ENCODE measurements at places on chromosomes 11 and 22.

GRCh38 chr11:4125141-4125540, 30.5 kb downstream of the RRM1 start:
- no peaks in the 10 kb centered on the region for H3K4me1 ChIP-seq
- H3K36me3 ChIP-seq, result peaks cover 78% of the 10 kb centered on the region
- DNase-seq, result no peak
- H3K4me3 ChIP-seq, result no peak overlapping the region

- peak overlapping the region; percentile 96 for H3K4me3 ChIP-seq
- DNase-seq, result no peak
- peak overlapping the region; percentile 98 for H3K27ac ChIP-seq
- H3K4me1 ChIP-seq, result peaks cover 74% of the 10 kb centered on the region
- H3K27me3 ChIP-seq, result no peaks in the 10 kb centered on the region
- peaks cover 57% of the 10 kb centered on the region for H3K36me3 ChIP-seq
Observed at GRCh38 chr11:111376181-111376871, 2.7 kb downstream of the POU2AF1 start.

- H3K4me3 ChIP-seq, result no peak overlapping the region
- H3K36me3 ChIP-seq, result peaks cover 72% of the 10 kb centered on the region
- H3K27me3 ChIP-seq, result no peaks in the 10 kb centered on the region
- no peak overlapping the region for H3K27ac ChIP-seq
Observed at GRCh38 chr11:69666261-69666660, 8.9 kb downstream of the LTO1 start.

GRCh38 chr11:109853156-109853776, 239.9 kb upstream of the ZC3H12C start:
- H3K4me1 ChIP-seq, result no peaks in the 10 kb centered on the region
- no peak overlapping the region for H3K4me3 ChIP-seq
- no peaks in the 10 kb centered on the region for H3K36me3 ChIP-seq
- no peaks in the 10 kb centered on the region for H3K27me3 ChIP-seq
- no peak overlapping the region for H3K27ac ChIP-seq
- no peak for DNase-seq

- no peak overlapping the region for H3K27ac ChIP-seq
- no peak for DNase-seq
- H3K36me3 ChIP-seq, result no peaks in the 10 kb centered on the region
- H3K27me3 ChIP-seq, result peaks cover 4% of the 10 kb centered on the region
Observed at GRCh38 chr11:20008190-20008870, 151.9 kb downstream of the DBX1 start.

GRCh38 chr22:25970374-25970911, 198.8 kb upstream of the SEZ6L start:
- peaks cover 5% of the 10 kb centered on the region for H3K4me1 ChIP-seq
- H3K4me3 ChIP-seq, result no peak overlapping the region
- peaks cover 9% of the 10 kb centered on the region for H3K27me3 ChIP-seq
- H3K27ac ChIP-seq, result no peak overlapping the region
- H3K36me3 ChIP-seq, result no peaks in the 10 kb centered on the region

DNA sequence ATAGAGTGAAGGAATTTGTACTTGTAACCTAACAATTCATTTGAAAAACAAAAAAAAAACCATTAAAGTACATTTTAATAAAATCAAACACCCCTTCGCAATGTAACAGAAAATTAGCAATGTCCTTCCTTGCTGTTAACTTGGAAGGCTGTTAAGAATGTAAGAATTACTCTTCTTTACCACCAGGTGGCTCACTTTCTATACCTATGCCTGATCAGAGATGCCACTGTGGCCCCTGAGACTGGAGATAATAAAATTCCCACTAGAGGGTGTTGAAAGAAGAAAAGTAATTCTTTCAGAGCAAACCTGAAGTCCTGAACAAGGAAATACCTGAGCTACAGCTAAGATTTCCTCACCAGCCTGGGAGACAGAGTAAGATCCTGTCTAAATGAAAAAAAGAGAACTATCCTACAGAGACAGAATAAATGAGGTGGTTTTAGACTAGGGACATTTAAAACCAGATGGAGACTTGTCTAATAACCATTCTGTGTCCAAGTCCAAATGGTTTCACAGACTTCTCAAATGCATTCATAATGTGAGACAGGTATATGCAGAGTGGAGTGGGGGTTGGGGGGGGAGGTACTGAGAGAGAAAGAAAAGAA, 1089.3 kb downstream of the FAM181B start:
- no peak overlapping the region for H3K4me3 ChIP-seq
- H3K27me3 ChIP-seq, result peaks cover 2% of the 10 kb centered on the region
- no peaks in the 10 kb centered on the region for H3K4me1 ChIP-seq

- no peak overlapping the region for H3K27ac ChIP-seq
- no peaks in the 10 kb centered on the region for H3K27me3 ChIP-seq
- no peak overlapping the region for H3K4me3 ChIP-seq
- DNase-seq, result no peak
- H3K4me1 ChIP-seq, result no peaks in the 10 kb centered on the region
Observed at GRCh38 chr11:22415476-22415875, 77.3 kb downstream of the SLC17A6 start.

DNA sequence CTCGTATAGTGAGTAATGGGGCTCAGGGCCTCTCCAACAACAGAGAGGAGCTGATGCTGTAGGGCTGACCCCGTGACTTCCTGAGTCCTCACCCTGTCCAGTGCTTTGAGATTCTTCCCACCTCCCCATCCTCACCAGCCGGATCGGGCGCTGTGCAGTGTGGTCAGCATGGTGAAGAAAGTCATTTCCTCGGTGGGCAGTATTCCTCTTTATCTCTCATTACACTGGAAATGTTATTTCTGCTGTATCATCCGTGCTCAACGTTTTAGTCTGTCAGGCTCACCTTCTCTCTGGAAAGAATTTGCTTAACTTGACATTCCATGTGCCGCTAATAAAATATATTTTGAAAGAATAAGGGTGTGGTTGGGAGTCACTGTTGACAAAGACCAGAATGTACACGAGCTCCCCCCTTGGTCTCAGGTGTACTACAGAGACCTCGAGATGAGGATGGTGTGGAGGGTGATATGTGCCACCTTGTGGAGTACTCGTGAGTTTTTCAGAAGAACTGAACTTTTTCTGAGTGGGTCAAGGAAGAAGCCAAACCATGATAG, 25.7 kb upstream of the SCGB1A1 start:
- H3K27ac ChIP-seq, result no peak overlapping the region
- DNase-seq, result no peak
- no peak overlapping the region for H3K4me3 ChIP-seq
- H3K36me3 ChIP-seq, result no peaks in the 10 kb centered on the region
- no peaks in the 10 kb centered on the region for H3K4me1 ChIP-seq

GRCh38 chr11:128604723-128605122, 17.4 kb upstream of the ETS1 start:
- DNase-seq, result no peak
- H3K27ac ChIP-seq, result peak overlapping the region; percentile 76
- H3K36me3 ChIP-seq, result no peaks in the 10 kb centered on the region
- no peaks in the 10 kb centered on the region for H3K27me3 ChIP-seq
- peaks cover 70% of the 10 kb centered on the region for H3K4me1 ChIP-seq

DNA sequence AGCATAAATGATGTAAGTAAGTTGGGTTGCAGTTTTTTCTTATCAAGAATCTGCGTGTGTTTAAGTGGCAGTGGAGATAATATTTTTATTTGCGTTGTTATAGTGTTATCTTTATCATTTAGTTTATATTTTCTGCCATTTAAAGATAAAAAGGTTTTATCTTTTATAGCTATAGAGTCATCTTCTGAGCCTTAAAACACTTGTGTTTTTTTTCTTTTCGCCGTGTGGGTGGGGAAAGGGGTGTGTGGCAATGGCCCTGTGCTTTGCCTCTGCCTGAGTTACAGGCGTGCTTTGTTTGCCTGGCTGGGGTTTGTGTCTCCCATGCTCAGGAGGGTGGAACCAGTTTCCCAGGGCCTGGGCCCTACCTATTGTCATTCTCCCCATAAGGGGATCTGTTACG, 16.2 kb downstream of the ARHGEF12 start:
- no peak overlapping the region for H3K27ac ChIP-seq
- peaks cover 2% of the 10 kb centered on the region for H3K36me3 ChIP-seq
- H3K4me1 ChIP-seq, result peaks cover 3% of the 10 kb centered on the region
- no peak overlapping the region for H3K4me3 ChIP-seq

DNA sequence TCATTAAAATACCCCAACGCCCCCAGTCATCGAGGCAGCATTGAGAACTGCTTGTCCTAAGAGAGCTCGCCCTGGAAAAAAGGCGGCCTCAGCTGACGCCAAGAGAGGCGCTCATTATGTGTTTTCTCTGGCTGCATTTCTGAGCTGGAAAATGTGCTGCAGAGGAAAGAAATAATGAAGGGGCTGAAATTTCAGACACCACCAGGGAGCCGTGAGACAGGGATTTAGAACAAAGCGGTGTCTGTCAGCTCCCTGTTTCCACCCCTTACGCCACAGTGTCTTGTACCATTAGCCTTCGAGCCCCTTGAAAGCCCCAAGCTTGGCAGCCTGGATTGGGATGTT, 14.4 kb downstream of the USH1C start:
- no peak overlapping the region for H3K4me3 ChIP-seq
- no peak for DNase-seq
- no peak overlapping the region for H3K27ac ChIP-seq
- H3K36me3 ChIP-seq, result no peaks in the 10 kb centered on the region

- DNase-seq, result no peak
- H3K27me3 ChIP-seq, result no peaks in the 10 kb centered on the region
- no peaks in the 10 kb centered on the region for H3K4me1 ChIP-seq
Observed at GRCh38 chr11:26947379-26947844, 46.5 kb upstream of the FIBIN start.

DNA sequence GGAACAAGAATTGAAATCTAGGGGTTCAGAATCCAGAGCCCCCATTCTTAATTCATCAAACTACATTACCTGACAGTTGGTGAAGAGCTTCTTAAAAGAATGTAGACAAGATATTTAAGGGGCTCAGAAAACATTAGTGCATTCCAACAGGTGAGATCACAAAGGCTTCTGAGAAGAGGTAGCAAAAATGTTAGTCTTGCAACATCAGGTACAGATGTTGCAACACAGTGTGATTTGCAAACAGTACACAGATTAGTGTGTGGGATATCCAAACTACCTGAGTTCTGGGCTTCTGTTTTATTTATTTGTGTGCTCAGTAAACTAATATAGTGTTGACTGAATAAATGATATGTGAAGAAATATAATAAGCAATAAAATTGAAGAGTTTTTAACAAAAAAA, 11.8 kb downstream of the CASP4 start:
- no peak overlapping the region for H3K4me3 ChIP-seq
- peaks cover 59% of the 10 kb centered on the region for H3K4me1 ChIP-seq
- no peak overlapping the region for H3K27ac ChIP-seq
- no peak for DNase-seq
- no peaks in the 10 kb centered on the region for H3K27me3 ChIP-seq
- H3K36me3 ChIP-seq, result peaks cover 62% of the 10 kb centered on the region

GRCh38 chr11:45839204-45839603, 8.1 kb upstream of the CRY2 start:
- H3K4me3 ChIP-seq, result no peak overlapping the region
- no peak overlapping the region for H3K27ac ChIP-seq
- H3K36me3 ChIP-seq, result no peaks in the 10 kb centered on the region
- peaks cover 5% of the 10 kb centered on the region for H3K27me3 ChIP-seq
- no peak for DNase-seq

- H3K27me3 ChIP-seq, result peaks cover 8% of the 10 kb centered on the region
- no peaks in the 10 kb centered on the region for H3K36me3 ChIP-seq
- DNase-seq, result no peak
- H3K4me1 ChIP-seq, result peaks cover 10% of the 10 kb centered on the region
- H3K27ac ChIP-seq, result no peak overlapping the region
Observed at GRCh38 chr22:36797374-36797773, 19.5 kb downstream of the PVALB start.

DNA sequence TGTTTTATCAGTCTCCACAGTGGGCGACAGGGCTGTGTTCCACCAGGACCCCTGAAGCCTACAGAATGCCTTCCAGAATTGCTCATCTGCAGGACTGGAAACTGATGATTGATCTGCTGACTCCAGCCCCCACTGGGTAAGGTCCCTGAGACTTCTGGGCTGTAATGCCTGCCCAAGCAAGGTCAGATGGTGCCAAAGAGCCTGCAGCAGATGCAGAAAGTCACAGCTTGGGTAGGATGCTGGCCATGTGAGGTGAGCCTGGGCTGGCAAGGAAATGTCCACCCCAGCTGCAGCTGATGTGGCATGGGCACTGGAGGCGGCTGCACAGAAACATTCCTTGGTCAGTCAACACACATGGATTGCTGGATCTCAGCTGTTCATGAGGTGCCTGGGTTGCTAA, 30.9 kb downstream of the LRRC32 start:
- no peak overlapping the region for H3K27ac ChIP-seq
- H3K36me3 ChIP-seq, result no peaks in the 10 kb centered on the region
- no peak overlapping the region for H3K4me3 ChIP-seq
- peaks cover 73% of the 10 kb centered on the region for H3K4me1 ChIP-seq
- DNase-seq, result no peak

- H3K4me3 ChIP-seq, result no peak overlapping the region
- H3K27me3 ChIP-seq, result peaks cover 2% of the 10 kb centered on the region
- no peak for DNase-seq
- H3K27ac ChIP-seq, result peak overlapping the region; percentile 84
- H3K4me1 ChIP-seq, result peaks cover 34% of the 10 kb centered on the region
Observed at GRCh38 chr11:77999446-78000030, 5.1 kb upstream of the INTS4 start.

DNA sequence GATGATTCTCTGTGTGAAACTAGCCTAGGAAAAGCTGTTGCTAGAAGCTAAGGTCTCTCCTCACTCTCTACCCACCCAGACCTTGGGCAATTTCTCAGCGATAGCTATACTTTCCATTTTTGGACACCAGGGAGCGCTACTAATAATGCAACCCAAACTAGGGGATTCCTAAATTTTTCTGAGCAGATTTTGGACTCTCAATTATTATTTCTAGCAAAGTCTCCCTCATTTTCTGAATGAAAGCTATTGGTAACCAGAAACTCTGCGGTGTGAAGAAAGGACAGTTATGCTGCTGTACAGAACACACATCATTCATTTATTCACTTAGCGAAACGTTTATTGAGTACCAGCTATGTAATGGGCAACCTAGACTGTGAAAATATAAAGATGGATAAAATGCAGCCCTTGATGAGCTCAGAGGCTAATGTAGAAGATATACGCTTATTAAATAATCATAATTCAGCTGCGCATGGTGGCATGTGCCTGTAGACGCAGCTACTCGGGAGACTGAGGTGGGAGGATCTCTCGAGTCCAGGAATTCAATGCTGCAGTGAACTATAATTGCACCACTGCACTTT, 6.1 kb upstream of the STIM1 start:
- H3K4me3 ChIP-seq, result no peak overlapping the region
- H3K27ac ChIP-seq, result no peak overlapping the region
- H3K36me3 ChIP-seq, result no peaks in the 10 kb centered on the region
- no peaks in the 10 kb centered on the region for H3K27me3 ChIP-seq
- no peak for DNase-seq

DNA sequence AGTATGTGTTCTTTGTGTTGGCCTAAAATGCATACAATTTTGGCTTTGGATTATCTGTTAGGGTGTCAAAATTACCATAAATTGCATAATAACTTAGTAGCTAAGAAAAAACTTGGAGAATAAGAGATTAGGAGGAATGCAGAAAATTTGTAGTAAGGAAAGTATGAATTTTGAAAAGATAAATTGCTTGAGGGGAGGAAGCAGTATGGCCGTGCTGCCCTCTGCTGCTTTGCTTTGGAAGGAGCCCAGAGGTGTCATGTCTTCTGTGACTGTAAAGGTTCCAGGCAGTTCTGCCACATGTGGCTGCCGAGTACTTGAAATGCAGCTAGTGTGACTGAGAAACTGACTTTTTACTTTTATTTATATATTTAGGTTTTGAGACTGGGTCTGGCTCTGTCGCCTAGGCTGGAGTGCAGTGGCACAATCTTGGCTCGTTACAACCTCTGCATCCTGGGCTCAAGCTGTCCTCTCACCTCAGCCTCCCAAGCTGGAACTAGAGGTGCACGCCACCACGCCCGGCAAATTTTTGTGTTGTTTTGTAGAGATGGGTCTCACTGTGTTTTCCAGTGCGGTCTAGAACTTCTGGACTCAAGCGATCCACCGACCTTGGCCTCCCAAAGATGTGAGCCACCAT, 1.8 kb downstream of the ADSL start:
- H3K27me3 ChIP-seq, result no peaks in the 10 kb centered on the region
- H3K36me3 ChIP-seq, result peaks cover 51% of the 10 kb centered on the region
- peaks cover 29% of the 10 kb centered on the region for H3K4me1 ChIP-seq
- peak; percentile 25 for DNase-seq

Measured in activated B cell treated with CpG ODN at 0.5 μM for 24 hours (primary cell).